SW 1271 (cell line): ENCODE measurements at places on chromosomes 2 and 18.

GRCh38 chr18:35756506-35757117 lies 175.1 kb downstream of the GALNT1 start:
- no peak for DNase-seq

GRCh38 chr2:102636283-102636907 lies 17.0 kb downstream of the SLC9A2 start:
- no peak for DNase-seq

DNA sequence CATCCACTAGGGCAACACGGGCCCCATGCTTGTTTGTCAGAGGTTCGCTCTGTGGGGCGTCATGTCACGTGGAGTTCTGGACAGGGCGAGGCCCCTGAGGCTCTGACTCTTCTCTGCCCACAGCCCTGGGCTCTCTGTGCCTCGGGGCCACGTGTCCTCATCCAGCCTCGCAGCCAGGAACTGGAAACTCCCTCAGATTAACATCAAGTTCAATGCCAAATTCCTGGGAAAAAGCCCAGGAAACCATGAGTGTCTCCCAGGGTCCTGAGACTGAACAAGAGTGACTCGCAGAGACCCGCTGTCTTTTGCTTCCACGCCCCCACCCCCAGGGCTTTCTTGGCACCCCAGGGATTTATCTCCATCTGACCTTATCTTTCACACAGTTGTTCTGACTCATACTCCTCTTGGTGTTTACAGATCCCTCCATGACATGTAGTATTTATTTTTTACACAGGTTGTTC lies 174.0 kb upstream of the PIEZO2 start:
- peak; percentile 12 for DNase-seq

DNA sequence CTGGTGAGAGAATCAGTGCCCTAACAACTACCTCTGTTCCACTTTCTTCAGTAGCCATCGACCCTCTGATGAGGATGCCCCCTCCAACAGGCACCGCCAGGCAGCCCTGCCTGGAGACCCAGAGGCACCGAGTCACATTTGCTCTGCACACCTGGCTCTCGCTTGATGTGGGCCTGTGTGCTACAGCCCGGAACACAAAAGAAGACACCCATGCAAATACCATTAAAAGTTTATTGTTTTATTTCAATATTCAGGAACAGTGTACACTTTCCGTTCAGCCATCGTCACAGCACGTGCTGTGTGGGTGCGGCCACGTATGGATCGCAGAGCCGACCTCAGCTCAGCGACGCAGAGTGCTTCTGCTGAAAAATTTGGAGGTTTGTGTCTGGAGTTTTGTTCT lies 154.0 kb downstream of the MBP start:
- no peak for DNase-seq

DNA sequence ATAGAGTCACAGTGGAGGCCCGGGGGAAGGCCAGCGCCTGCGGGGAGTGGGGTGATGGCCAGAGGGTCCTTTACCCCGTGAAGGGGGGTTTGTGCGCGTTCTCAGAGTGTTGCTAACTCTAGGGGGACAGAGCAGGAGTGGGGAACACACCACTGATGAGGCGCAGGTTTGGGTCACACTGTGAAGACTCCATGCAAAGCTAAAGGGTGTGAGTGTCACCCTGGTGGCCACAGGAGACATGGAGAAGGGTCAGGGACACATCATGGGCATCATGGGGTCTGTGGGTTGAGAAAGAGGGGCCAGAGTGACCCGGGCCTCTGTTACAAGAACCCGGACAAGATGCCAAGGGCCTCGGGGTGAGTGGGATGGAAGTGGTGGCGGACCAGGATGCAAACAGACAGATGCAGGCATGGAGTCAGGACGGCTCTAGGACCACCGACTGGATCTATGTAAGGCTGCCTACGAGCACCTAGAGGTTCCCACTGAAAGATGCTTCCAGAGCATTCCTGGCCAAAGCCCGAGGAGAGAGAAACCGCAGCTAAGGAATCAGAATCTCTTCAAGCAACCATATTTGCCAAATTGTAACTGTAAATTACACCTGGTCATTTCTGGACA lies 84.3 kb downstream of the PXDN start:
- DNase-seq, result no peak

GRCh38 chr2:229254206-229254605 lies 16.9 kb downstream of the PID1 start:
- no peak for DNase-seq

GRCh38 chr2:38619458-38620164 lies 16.9 kb upstream of the HNRNPLL start:
- DNase-seq, result no peak

DNA sequence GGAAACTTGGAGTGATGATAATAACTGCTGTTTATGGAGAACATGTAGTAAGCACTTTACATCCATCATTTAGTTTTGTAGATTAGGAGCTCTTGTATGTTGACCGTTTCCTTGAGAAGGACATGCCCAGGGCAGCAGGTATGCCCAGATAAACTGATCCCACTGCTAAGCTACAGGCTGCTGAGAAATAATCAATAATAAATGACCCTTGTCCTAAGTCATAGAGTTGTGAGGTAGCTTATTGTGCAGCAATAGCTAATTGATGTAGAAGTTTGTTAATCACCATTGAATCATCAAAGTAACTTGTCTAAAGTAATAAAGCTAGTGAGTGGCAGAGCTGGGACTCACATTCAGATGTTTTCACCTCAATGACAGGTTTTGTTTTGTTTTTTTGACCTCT lies 287.2 kb upstream of the CYRIA start:
- no peak for DNase-seq

DNA sequence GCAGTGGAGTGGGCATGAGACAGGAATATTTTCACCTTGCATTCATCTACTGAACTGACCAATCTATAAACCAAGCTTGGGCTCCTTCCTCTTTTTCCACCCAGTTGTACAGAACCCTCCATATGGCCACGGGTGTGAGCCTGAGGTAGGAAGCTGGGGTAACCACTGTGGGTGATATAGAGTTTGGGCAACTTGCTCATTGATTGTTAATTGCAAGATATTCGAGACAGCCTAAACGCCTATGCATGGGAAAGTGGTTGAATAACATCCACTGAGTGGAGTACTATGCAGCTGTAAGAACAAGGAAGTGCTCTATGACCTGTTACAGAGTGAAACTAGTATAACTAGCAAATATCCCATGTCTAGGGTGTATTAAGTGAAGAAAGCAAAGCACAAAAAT lies 7.3 kb upstream of the VAPA start:
- DNase-seq, result no peak

GRCh38 chr2:214410918-214411554 lies at the start of gene VWC2L:
Gene VWC2L, plus strand, starts transcription at chr2:214411054. Its CDS starts 3,140 bp downstream, at chr2:214414194.
- peak; percentile 2 for DNase-seq

DNA sequence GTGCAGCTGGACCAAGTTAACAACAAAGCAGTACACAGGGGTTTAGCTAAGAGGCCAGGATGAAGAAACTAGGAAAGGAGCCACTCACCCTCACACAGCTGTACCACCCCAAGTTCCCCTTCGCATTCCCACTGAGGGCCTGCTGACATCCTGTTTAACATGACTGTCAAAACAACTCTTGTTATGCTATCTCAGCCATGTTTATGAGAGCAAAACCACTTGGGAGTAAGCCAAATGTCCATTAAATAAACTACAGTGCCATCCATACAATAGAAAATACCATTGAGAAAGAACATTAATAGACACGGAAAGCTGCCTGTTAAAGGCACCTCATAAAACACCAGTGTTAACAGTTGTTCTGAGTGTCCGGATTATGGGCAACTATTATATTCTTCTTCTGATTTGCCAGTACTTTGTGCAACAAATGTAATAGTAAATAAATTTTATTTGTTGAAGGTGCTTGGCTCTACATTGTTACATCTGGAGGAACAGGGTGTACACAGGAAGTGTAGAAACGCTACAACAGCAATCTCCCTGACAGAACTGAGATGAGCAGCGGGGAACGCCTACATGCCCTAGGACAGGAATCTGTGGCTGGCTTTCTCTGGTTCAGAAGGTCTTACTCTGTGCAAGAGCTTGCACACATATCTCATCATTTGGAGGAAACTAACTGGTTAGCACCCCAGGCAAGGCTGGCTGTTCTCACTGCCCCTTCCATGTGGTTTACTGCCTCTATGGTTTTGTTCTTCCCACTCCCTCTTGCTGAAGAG lies 85.6 kb downstream of the EHD3 start:
- no peak for DNase-seq

DNA sequence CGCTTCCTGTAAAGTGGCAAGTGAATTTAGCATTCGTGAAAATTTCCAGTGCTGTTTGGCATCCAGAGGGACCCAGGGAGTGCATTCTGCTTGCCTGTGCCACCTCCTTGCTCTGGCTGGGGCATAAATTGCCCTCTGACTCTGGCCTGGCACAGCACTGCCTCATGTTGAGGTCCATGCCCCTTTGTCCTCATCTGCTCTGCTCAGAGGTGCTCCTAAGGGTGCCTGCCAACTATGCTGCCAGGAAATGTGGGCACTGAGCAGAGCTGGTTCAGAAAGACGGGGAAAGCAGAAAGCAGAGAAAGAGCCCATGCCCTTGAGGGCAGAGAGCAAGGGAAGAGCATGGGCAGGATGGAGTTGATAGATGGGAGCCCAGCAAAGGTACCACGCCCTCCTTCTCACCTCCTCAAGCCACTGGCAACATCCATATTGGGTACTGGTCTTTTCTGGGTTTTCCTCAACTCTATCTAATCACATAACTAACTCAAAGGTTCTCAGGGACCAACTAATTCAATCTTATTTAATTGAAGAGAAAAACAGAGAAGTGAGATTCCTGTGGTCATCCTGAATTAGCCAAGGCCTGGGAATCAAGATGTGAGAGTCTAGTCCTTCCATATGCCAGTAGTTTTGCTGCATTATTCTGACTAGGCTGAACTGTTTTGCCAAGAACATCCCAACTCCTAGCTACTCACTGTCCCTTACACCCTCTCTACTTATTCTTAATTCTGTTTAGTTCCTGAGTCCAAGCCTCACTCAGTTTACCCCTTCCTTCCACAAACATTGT lies 441.5 kb upstream of the TNP1 start:
- DNase-seq, result no peak

- DNase-seq, result no peak
Measured at GRCh38 chr2:648476-649424, 28.5 kb downstream of the TMEM18 start.

- DNase-seq, result no peak
Measured at GRCh38 chr18:32460171-32460731, 10.4 kb downstream of the GAREM1 start.

DNA sequence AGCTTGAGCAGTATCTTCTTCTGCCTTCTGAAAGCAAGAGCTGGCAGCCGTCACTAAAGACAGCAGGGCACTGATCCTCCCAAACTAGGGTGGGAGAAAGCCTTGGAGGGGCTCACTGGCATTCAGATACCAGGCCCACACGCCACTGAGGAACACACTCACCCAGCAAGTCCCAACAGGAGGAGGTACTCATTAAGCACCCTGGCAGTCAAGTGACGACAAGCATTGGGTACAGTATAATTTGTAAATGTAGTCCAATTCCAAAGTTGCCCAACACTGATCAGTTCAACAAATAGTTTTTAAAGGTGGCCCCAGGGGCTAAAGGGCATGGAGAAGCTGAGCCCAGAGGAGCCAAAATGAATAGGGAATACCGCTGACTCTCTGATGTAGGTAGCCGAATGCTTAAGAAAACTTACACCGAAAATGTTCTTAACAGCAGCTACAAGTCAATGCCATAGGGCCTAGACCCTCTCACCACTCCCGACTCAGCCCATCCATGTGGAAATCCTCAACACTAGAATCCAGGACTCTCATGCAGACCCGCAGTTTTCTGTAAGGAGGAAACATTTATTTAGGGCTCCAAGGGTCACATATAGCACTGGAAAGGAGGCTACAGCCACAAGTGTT lies 9.9 kb downstream of the LIMS2 start:
- no peak for DNase-seq

DNA sequence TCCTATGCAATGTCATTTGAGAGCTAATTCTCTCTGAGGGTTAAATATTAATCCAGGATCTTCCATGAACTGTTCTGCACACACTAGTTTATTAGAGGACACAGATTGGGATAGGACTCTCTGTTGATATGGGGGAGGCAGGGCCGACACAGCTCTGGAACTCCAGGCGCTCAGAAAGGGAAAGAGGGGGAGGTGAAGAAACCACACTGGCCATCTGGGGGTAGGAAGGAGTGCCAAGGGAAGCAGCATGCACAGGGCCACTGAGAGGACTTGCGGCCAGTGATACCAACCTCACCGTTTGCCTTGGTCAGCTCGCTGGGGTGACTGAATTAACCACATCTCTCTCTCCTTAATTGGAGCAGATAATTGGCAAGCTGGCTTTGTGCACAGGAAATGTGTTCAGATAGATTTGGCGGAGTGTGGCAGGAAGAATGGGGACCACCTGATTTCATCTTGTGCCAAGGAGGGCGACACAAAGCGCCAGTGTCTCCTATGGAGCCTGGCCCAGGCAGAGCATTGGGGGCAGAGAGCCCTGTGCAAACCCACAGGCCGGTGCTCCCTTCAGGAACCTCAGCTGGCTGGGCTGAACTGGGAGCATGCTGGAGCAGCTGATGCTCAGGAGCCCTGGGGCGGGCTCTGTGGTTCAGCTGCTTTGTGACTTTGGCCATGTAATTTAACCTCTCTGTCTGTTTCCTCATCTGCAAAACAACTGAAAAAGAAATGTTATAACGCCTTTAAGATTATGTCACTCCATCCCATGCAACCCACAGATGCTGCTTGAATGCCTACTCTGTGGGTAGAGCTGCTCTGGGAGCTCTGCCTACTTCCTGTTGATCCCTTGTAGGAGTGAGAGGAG lies 114.7 kb upstream of the STON1 start:
- no peak for DNase-seq

- no peak for DNase-seq
Measured at GRCh38 chr2:85385746-85386145, 24.4 kb downstream of the CAPG start.

GRCh38 chr2:101124643-101125366 lies 26.4 kb downstream of the TBC1D8 start:
- peak; percentile 99 for DNase-seq

DNA sequence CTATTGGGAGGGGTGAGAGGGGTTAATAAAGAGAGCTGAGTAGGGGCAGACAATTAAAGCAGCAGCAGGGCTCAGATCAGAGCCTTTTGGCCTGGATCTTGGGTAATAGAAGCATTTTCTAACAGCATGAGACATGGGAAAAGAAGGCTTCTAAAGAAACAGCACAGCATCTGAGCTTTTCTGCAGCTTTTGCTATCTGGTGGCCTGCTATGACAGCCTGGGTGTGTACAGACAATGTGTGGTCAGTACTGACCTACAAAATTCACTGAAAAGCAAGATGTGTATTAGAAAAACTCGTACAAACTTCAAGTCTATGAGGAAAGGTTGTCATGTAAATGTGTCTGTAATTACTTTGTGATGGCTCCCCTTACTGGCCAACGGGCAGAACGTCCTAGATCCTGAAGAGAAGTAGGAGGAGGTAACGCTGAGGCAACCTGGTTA lies 95.6 kb downstream of the GALNT3 start:
- no peak for DNase-seq

DNA sequence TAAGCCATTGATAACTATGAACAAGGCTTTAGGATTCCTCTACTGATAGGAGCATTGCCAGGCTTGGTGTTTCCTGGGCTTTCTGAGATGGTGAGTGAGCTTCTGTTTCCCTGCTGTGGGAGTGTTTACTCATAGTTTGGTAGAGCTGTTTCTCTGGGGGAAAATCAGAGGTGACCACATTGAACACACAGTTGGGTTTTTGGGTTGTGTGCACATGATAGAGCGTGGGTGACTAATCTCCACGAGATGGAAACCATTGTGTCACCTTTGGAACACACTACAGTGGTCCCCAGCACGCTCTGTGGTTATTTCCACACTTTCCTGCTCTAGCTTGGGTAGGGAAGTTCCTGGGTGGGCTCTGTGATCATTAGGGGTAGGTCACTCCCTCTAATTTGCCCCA lies 5.4 kb downstream of the IL1R1 start:
- DNase-seq, result no peak
